ENCODE measurements at places on chromosomes 12 and 14. TPM values are rescaled to one million over a fixed set of nuclear protein-coding genes. Genes with fewer than 3 reads are reported as not detected.

Gene PCK2
- polyA plus RNA-seq, result 35.8 TPM

Gene LBHD2
- polyA plus RNA-seq, result not detected

Gene OVCH1
- polyA plus RNA-seq, result not detected

Gene GPRC5D
- not detected for polyA plus RNA-seq

Gene DAO
- polyA plus RNA-seq, result not detected

Gene PMEL
- polyA plus RNA-seq, result 0.38 TPM

DNA sequence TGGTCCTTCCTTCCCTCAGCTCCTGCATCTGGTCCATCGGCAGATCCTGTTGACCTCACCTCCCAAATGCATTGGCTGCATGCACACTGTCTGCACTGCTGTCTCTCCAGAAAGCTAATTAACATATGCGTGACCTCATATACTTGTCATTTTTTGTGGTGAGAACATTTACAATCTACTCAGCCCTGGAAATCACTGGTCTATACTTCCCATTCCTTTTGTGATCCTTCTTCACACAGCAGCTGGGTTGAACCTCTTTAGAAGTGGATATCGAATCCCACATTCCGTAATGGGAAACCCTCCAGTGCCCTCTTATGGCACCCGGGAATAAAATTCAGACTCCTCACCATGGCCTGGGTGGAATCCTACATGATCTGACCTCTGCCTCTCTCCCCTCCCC, 45.0 kb downstream of the SMOC1 start:
- no peak for DNase-seq

GRCh38 chr14:69753860-69754259, 13.1 kb upstream of the SRSF5 start:
- DNase-seq, result no peak

DNA sequence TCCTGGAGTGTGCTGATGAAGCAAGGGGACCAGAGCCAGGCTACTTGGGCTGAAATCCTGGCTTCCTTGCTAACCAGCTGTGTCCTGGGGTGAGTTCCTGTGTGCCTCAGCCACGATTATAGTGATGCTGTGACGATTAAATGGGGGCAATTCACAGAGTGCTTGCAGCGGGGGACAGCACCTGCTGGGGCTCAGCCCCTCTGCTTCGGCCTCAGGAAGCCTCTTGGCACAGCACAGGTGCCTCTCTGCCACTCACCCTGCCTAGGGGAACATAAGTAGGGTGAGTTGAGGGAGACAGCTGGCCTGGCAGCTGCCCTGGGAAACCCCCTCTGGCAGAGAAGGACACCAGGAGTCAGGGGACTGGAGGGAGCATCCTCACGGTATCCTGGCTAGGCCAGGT, 9.4 kb downstream of the KRT80 start:
- no peak for DNase-seq

DNA sequence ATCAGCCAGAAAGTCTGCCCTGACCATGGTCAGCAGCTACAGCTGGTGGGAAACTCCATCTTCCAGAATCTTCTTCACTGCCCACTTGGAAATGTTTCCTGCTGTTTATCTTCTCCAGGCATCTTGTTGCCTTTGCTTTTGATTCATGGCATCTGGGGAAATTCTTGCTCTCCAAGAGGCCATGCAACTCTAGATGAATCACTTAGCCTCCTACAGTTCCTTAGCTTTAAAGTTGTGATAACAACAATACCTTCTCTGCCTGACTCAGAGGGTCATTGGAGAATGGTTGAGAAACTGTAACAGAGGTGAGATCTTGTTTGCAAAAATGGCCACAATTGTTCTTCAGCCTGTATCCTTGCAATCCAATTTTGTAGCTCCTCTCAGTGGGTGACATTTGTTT, 121.0 kb upstream of the VRK1 start:
- no peak for DNase-seq

DNA sequence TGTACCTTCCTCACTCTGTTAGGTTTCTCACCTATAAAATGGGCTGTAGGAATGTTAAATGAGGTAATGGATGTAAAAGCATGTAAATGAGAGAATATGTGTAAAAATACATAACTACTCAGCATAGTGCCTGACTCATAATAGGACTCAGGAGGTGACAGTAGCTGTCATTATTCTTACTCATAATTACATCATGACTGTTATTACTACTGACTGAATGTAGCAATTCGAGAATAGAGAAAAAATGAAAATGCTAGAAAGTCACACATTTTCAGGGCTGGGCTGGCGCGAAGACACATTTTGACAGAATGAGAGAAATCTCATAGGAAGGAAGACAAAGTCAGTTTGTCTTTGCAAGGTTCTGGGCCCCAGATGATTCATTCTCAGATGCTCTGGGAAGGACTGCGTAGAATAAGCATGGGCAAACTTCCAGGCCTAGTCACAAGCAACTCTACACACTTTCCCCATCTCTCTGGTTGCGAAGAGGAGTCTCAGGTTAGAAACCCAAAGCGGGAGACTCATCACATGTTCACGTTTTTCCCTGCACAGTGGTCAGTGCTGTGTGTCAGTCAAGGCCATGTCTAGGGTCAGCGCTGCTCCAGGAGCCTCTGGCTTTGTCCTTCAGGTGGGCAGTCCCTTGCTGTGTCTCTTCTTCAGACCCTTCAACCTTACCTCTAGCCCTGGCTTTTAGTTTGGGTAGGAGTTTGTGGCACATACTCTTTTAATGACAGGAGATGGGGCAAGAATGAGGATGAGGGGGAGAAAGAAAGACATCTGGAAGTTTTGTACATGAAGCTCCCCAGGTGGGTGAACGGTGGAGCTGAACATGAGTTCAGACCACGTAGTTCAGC, 8.4 kb downstream of the GPRC5A start:
- DNase-seq, result no peak

- no peak for DNase-seq
Measured at GRCh38 chr12:84313323-84313675, 599.3 kb downstream of the SLC6A15 start.

GRCh38 chr12:89706551-89706950, 2.1 kb downstream of the ATP2B1 start:
- DNase-seq, result no peak

DNA sequence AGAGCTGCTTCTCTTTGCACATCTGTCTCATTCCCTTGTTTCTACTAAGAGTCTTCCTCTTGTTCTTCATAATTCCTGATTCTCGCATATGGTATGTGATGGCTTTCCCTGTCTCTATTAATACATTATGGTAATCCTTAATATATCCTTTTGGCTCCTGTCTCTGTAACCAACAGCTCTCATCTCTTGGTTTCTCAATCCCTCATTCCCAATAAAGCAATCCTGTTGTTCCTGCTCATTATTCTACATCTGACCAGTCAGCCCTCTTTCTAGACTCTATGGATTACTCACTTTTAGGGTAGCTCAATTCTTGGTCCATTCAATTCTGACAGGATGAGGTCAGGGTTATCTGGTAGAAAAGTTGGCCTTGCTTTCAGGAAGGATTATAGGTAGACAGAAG, 349.9 kb downstream of the LRIG3 start:
- DNase-seq, result no peak

DNA sequence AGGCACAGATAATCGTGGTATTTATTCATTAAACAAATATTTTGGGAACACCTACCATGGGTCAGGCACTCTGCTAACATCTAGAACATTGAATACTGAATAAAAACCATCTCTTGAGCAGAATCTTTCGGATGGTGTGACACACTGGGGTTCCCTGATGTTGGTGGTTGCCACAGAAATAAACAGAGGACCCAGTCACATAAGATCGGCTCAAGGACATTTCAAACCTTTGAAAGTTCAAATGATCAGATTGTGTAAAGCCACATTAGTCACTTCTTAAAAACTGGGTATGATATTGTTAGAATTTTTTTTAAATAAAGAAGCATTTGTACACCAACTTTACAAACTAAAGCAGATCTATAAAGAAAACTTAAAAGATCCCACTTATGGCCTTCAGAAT, 39.0 kb downstream of the NR1H4 start:
- DNase-seq, result no peak

DNA sequence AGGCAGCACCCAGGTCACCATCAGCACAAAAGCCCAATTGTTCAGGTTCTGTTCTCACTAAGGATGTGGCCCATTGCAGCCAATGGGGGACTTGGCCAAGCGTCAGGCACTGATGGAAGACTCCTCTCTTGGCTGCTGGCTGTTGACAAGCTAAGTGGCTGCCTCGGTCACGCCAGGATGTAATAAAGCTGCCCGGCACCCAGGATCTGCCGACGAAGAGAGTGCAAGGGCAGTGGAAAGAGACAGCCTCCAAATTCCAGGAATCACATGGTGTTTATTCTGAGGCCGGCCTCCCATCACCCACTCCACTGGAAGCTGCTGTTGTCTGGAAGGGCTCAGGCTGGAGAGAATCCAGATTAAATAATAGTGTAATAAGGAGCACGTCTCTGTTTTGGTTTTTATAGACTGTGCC, 451.8 kb upstream of the TBX3 start:
- DNase-seq, result no peak

GRCh38 chr14:100898465-100898864, 5.1 kb downstream of the RTL1 start:
- no peak for DNase-seq

GRCh38 chr14:93965287-93965821, 11.0 kb downstream of the ASB2 start:
- DNase-seq, result no peak

All from naive B cell (primary cell).